Fibroblast of skin of left biceps (primary cell): ENCODE measurements at places on chromosomes 12 and 14.

- no peak for DNase-seq
These were observed 96.9 kb upstream of the TBX3 start for GRCh38 chr12:114780746-114781399.

DNA sequence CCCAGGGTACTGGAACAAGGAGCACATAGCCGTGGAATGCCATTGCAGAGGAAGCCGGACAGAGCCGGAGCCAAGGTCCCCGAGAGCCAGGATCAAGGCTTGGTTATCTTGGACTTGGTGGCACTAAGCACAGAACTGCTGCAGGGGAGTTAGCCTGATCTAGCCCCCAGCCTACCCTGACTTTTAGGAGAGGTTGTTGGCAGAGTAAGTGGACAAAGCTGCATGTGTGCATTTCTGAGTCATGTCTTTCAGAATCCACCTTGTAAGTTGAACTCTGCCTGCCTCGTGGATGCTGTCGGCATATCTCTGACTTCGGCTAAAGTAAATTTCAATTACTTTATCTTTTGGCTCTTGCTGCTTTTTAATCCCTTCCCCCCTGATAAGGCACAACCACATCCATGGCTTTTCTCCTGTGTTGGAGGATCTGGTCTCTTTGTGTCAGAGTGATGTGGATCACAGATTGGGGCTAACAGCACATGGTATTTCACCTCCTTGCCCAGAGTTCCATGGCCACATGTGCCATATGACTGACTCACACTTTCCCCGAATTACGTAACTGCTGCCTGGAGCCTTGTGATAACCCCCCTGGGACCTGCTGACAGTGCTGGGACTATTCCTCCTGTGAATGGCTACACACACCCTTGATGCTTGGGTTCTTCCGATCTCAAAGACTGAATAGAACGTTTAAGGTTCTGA, 240.3 kb downstream of the EMP1 start:
- DNase-seq = no peak

DNA sequence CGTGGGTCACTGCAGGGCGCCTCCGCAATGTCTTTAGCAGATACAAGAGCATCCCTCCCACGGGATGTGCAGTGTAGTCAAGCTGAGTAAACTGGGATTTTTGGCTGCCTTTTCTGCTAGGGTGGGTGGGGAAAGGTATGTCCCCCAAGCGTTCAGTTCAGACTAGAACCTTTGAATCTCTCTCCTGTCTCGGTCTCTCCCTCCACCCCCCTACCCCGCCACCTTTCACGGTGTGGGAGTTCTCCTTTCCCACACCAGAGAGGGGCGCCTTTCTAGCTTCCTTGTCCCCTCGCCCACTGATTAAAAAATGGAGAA, 525 bp upstream of the FAR2 start:
- DNase-seq = no peak

DNA sequence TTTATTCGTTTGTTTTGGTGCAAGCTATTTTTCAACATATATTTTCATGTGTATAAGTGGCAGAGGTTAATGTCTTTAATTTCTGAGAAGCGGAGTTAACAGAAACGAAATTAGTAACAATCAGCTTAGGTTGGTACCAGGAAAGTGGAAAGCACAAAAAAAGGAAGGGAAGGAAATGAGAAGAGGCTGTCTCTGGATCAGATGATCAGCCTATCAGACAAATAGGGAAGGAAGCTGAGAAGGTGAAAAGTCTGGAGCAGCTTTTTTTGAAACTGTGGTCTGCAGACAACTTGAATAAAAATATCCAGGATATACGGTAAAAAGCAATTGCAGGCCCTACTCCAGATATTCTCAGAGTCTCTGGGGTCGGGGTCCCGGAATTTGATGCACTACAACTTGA, 265.0 kb downstream of the SSPN start:
- no peak for DNase-seq

DNA sequence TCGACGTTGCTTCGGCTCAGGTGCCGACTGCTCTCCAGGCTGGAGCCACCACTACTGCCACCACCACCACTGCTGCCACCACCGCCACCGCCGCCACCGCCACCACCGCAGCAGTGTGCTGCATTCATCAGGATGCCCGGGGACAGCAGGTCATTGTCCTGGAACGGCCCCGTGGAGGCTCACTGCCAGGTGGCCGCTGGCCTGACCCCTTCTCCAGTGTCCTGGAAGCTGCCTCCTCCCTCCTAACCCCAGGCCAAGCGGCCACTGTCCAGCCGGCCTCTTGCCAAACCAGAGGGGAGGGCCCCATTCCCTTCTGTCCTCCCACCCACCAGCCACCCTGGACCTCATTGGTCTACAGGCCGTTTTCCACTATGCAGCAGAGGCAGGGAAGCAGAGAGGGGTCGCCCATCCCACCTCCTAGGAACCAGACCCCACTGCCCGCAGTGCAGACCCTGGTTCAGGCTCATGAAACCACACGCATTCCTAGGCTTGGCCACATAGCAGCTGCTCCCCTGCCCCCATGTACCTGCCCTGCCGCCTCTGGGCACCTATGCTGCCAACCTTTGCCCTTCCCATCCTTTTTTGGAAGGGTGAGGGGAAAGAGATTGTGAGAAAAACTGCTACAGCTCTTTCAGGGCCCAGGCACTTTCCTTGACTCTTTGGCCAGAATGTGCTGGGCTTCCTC, 15.2 kb downstream of the ARL6IP4 start:
- no peak for DNase-seq

GRCh38 chr12:105355752-105356151, 25.3 kb downstream of the C12orf75 start:
- DNase-seq = peak; percentile 28

- DNase-seq = peak; percentile 52
These were observed 6.9 kb downstream of the CFAP251 start for GRCh38 chr12:121925358-121925695.

GRCh38 chr12:12902036-12902435, 10.7 kb downstream of the GPRC5A start:
- DNase-seq = peak; percentile 64

- no peak for DNase-seq
These were observed 63.0 kb downstream of the FOS start for GRCh38 chr14:75341620-75342019.

- no peak for DNase-seq
These were observed 103.2 kb downstream of the SLC25A47 start for GRCh38 chr14:100426314-100426713.

DNA sequence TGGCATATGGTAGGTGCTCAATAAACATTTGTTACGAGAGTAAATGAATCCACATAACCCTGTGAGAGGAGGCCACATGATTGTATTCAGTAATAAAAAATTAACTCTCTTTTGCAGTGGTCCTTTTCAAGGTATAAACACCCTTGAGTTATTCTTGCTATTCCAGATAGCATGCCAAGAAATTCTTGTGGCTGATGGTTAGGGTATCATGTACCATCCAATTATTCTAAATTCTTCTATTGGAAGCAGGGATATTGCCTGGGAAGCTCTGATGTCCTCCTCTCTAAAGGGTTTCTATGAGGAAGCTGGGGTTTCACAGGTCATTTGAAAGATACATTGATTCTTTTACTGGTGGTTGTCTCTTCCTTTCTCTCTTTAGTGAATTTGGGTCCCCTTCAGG, 10.1 kb downstream of the AKAP6 start:
- DNase-seq = no peak

GRCh38 chr12:27915021-27915420, 57.5 kb downstream of the PTHLH start:
- DNase-seq = no peak

DNA sequence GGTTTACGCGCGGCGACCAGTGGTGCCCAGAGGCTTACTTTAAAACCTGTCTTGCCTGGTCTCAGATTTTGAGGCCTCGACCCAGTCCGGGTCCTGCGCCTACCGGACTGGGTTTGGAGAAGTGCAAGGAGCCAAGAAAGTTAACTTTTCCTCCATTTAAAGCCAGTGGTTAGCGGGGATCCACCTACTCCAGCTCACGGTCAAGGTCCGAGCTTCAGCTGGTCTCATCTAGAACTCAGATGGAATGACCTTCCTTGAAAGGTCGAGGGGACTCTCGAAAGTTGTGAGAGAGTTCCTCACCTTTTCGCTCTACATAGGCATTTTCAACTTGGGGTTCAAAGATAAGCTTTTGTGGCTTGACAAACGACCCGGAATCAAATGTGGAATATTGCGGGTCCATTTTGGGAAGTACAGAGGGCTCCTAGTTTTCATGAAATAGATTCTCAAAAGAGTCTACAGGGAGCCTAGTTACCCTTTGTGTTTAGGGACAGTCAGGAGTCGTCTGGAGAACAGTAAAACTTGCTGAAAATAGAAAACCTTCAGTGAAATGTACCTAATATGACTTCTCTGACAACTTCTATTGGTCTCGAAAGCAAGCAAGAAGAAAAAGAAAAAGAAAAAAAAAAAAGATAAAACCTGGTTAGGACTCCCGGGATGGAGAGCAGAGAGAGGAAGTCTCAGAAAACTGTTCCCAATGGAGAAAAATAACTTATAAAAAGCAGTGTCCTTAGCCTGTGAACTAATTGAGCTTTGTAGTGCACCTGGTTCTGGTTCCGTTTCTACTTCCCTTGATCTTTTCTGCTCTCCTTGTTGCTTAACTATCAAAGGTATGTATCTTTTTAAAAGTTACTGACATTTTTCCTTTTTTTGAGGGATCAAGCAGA, 1.4 kb downstream of the KCNMB4 start:
- no peak for DNase-seq

DNA sequence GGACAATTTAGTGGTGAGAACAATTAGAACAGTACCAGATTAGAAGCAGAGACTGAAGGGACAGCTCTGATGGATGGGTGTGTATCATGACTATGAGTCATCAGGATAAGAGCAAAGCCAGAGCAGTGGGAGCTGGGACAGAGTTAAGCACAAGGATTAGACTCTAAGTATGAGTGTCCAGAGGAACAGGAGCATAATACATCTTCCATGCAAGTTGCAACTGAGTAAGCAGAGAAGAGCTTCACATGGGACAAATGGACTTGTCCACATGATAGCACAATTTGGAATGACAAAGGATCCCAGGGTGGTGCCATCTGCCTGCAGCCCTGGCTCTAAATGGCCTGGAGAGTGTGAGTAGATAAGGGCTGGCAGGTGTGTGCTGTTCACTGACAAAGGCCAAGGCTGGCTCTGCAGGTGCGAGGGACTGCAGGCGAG, 226.4 kb upstream of the CAND1 start:
- DNase-seq = no peak

- DNase-seq = no peak
These were observed 21.1 kb upstream of the PGF start for GRCh38 chr14:74976264-74977113.

GRCh38 chr12:125159702-125160101, 94.5 kb downstream of the AACS start:
- DNase-seq = no peak

- DNase-seq = peak; percentile 18
These were observed 419 bp upstream of the ATXN7L3B start for GRCh38 chr12:74537126-74537706.

DNA sequence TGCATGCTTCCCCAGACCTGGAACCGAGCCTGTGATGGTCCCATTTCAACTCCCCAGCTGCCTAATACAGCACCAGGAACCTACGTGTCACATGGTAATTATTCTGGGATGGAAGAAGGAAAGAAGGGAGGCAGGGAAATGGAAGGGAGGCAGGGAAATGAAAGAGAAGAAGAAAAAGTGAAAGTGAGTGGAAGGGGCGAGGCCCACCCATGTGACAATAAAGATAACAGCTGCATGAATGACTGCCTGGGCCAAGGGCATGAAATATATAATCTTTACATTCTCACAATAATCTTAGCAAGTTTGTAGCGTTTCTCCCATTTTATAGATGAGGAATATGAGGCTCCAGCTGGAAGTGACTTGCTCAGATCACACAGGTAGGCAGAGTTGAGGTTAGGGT, 245.0 kb upstream of the PWP1 start:
- no peak for DNase-seq

GRCh38 chr12:13102461-13103195, 839 bp downstream of the GSG1 start:
- no peak for DNase-seq

GRCh38 chr12:102454808-102455760, 25.3 kb downstream of the IGF1 start:
- DNase-seq = no peak

DNA sequence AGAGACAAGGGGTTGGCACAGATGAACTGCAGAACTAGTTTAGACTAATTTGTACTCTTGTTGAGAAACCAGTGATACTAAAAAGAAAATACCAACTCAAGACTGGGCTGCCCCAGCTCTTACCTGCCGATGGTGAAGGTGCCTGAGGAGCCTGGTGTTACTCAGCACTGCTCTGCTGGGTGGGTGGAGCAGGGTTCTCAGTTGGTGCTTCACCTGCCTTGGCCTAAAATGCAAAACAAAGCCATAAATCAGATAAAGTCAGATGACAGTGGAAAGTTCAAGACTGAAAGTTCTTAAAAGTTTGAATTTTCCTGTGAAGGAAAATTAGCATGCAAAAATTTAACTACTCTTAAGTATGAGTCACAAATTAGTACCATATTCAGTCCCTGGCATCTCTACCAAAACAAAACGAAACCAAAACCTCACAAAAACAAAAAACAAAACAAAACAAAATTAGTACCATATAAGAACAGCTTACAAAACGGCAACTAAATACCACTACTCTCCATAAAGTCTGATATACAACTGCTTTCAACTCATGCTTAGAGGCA, 21.9 kb downstream of the YBX3 start:
- no peak for DNase-seq

DNA sequence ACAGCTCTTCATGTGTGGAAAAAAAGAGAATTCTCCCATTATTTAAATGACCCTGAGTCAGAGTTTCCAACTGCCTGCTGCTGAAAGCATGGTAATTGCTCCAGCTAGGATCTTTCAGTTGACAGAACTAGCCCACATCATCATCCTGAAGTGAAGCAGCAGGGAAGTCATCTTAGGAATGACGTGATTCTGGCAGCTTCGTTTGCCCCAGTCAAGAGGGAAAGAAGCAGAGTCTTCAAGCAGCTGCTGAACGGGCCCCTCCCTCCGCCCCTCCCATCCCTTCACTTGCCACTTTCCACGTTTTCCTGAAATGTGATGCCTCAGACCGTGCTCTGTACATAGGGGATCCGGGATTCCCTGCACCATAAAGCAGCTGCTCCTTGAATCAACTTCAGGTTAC, 455.0 kb upstream of the TMEM132C start:
- peak; percentile 83 for DNase-seq

DNA sequence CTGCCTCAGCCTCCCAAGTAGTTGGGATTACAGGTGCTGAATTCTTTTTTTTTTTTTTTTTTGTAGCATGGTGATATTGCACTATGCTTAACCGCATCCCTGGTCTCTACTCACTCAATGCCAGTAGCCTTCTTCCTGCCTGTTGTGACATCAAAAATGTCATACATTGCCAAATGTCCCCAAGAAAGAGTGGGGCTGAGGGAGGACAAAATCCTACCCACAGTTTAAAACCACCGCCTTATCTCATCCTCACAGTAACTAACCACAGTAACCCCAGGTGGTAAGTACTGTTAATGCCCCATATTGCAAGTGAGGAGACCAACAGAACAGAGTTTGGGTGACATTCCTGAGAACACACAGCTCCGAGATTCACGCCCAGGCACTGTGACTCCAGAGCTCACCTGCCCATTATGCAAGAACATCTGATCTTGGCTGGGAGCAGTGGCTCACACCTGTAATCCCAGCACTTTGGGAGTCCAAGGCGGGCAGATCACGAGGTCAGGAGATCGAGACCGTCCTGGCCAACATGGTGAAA, 19.6 kb downstream of the MORN3 start:
- DNase-seq = no peak
